Activated CD8-positive, alpha-beta T cell treated with anti-CD3 and anti-CD28 coated beads for 36 hours (primary cell): ENCODE measurements at places on chromosomes 6 and 20. TPM values are rescaled to one million over a fixed set of nuclear protein-coding genes. Genes with fewer than 3 reads are reported as not detected.

DNA sequence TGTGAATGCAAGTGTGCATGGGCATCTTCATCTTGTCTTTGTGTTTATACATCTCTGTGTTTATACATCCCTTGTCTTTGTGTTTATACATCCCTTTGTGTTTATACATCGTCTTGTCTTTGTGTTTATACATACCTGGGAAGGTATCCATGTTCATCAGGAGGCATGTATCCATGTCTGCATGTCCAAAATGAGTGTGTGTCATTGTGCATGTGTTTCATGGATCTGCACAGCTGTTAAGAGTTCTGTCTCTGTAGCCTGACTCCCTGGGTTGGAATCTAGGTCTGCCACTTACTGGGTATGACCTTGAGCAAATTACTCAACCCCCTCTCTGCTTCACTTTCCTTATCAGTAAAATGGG, 50.1 kb upstream of the SIRPA start:
- no peak for DNase-seq

DNA sequence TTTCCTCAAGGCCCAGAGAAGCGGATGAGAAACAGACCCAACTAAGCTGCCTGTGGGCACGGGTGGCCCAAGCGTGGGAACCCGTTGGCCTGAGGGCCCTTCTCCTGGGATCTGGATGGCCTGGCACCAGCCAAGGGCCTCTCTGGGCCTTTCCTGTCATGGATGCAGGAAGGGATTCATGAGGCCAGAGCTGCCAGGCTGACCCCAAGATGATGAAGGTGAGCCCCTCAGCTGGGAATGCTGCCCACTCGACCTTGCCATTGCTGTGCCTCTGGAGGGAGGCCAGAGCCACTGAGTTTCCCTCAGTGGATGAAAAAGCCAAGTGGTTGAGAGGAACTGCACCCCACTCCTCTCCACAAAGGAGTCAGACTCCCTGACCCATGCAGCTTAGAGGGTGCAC, 171.2 kb downstream of the VEGFA start:
- DNase-seq: no peak

- DNase-seq: no peak
Observed at GRCh38 chr6:17311595-17312311, 30.6 kb downstream of the RBM24 start.

GRCh38 chr6:151905854-151906253, 98.4 kb downstream of the ESR1 start:
- no peak for DNase-seq

Gene LPIN3
- total RNA-seq: 0.86 TPM

DNA sequence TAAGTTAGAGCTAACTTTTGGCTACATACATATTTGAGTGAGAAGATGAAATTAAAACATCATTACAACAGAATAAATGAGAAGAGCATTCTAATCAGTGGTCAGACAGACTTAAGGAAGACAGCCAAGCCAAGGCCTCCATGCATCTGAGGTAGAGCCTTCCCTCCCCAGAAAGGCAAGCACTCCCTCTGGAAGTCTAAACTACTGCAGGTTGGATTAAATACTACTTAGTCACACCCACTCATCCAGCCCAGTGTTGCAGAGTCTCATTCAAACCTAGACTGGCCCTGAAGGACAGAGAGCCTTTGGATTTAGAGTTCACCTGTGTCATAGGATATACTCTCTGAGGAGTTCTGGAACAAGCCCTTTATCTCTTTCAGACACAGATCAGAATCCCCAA, 29.2 kb downstream of the TMX4 start:
- no peak for DNase-seq

DNA sequence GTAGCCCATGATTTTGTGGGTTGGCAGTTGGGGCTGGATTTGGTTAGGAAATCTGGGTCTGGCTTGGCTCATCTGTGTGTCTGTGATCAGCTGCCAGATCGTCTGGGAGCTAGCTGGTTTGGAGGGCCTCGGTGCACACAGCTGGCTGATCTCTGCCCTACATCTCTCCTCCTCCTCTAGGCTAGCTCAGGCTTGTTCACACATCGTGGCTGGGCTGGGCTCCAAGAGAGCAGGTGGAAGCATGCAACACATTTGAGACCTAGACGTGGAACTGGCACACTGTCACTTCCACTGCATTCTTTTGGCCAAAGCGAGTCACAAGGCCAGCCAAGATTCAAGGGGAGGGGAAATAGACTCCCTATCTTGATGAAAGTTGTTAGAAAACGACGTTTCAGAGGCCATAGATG, 15.9 kb downstream of the NDUFAF5 start:
- DNase-seq: no peak
